ENCODE measurements at places on chromosomes 5 and 9.

- no peak for DNase-seq
Measured at GRCh38 chr5:31383734-31384133, 148.2 kb downstream of the DROSHA start.

DNA sequence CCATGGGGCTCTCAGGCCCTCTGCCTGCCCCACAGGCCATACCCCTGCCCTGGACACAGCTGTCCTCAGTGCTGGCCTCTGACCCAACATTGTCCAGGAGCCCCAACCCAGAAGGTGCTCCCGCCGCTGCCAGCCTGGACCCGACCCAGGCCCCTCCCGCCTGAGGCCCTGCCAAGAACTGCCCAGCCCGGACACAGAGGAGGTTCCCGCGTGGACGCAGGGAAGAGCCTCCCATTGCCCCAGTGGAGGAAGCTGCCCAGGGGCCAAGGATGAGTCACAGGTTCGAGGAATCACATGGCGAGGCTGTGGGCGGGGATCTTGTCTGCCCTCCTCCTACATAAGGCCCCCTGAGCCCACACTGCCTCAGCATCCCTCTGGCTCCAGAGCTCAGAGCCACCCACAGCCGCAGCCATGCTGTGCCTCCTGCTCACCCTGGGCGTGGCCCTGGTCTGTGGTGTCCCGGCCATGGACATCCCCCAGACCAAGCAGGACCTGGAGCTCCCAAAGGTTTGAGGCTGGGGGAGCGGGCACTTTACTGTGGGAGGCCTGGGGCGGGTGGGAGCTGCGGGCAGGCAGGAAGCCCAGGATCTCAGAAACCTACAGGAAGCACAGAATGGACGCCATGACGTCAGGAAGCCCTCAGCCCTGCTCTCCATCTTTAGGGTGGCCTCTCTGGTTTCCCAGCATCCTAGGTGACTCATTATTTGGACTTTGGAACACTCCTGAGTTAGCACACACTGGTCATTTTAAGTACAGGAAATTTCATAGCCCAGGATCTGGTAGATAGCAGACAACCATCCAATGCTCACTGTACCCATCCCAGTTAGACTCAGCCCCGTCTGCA, at the start of gene PAEP:
PAEP (plus strand) TSS at position 366 of the 844 bp plus-strand sequence.
- no peak for DNase-seq

GRCh38 chr5:59660737-59661136, 232.8 kb downstream of the PDE4D start:
- DNase-seq = no peak

GRCh38 chr5:80417973-80418372, 10.1 kb downstream of the ZFYVE16 start:
- DNase-seq = no peak

GRCh38 chr5:160697281-160697680, 154.7 kb downstream of the ATP10B start:
- no peak for DNase-seq

- DNase-seq = no peak
Measured at GRCh38 chr5:57097526-57097925, 76.3 kb upstream of the GPBP1 start.

GRCh38 chr5:40733879-40734563, 21.7 kb downstream of the TTC33 start:
- DNase-seq = no peak

DNA sequence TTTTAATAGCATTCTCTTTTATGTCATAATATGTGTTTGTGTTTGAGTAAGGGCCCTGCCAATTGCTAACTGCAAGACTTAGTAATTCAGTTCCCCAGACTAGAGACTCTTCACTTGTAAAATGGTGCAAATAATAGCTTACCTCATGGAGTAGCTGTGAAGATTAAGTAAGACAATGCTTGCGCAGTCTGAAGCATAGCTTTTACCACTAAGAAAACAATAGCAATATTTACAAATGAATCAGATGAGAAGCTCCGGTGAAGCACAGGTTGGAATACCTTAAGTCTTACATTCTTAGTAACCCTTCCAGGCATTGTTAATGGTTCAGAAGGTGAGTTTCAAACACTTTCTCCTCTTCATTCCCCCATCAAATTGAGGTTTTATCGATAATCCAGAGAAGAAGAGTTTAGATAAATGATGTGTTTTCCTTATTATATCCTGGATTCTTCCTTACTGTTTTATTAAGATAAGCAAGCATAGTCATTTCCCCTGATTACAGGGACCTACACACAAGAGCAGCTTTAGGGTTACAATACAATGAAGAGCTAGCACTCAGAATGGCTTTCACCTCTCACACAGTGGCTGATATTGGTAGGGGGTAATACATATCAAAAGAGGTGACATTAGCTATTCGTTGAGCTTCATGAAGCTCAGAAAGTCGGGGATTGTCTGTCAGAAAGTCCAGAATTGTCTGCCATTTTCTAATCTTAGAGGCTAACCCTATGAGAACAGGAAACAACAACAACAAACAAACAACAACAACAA, 96.4 kb upstream of the EDIL3 start:
- no peak for DNase-seq

DNA sequence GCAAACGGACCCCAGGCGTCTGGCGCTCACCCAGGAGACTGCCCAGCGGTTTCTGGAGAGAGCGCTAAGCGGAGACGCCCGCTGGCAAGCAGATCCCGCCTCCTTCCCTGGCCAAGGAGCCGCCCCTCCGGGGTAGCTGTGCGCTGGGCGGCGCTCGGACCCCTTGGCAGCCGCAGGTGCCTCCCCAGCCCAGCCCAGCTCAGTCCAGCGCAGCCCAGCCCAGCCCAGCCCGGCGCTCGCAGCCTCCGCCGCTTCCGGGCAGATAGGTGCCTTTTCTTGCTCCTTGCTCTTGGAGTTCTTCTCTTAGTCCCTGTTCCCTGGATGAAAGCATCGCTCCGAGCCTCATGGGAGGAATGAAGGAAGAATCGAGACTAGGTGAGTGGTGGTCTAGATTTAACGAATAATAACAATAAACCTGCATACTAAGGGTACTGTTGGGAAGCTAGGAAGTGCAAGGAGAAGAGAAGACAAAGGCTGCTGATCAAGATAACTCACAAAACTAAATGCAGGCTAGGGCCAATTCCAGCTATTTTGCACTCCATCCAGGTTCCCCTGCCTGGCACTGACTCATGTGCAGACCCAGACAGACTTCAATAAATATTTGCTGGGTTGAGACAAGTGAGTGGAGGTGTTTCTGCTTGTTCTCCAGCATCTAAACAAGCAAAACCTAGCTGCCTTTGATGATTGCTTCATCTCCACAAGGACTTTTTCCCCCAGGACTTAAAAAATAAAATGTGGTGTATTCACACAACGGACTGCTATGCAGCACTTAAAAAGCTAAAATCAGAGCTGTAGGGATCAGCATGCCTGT, at the start of gene STK32A:
STK32A (plus strand) TSS at position 202 of the 811 bp plus-strand sequence. CDS start 4,609 bp downstream, outside the sequence.
- DNase-seq = peak; percentile 60

GRCh38 chr9:36401897-36402480, 1.9 kb upstream of the RNF38 start:
- no peak for DNase-seq

DNA sequence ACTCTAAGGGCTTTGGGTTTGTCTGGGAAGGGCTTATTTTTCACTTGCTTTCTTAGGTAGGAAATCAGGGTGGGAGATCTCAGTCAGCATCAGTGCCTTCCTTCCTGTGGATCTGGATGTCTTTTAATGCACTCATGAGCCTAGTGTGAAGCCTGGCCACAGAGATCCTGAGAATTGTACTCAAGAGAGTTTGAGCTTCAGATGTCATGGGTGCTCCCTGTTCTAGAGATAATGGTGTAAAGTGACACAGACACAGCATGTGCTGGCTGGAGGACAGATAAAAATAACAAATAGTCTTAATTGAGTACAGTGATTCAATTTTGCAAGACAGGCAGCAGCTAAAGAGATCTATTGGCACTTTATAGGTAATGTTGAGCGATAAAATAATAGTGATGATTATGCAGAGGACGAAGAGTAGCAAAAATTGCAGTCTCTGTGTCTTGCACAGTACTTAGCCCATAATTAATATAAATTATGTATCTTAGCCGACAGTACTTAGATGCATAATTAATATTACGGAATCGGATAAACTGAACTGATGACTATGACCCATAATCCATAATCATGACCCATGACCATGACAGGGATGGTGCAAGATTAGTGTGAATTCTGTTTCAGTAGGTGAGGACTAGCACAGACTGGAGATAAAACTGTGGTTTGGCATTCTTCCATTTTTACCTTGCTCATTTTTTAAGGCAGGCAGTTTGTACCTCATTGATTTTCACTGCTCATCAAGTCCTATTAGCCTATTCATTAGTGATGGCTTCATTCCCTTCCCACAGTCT, 408.7 kb upstream of the PIK3R1 start:
- DNase-seq = no peak

- no peak for DNase-seq
Measured at GRCh38 chr9:128895556-128895955, 13.6 kb downstream of the LRRC8A start.

GRCh38 chr5:41339339-41339738, 126.0 kb upstream of the C6 start:
- no peak for DNase-seq

GRCh38 chr5:173468821-173469251, 140.6 kb upstream of the STC2 start:
- DNase-seq = no peak

GRCh38 chr5:93654676-93655075, 71.7 kb downstream of the NR2F1 start:
- DNase-seq = no peak

GRCh38 chr9:129176701-129177442, 1.2 kb downstream of the IER5L start:
- DNase-seq = no peak

GRCh38 chr9:134591573-134591981, 50.0 kb upstream of the COL5A1 start:
- no peak for DNase-seq

GRCh38 chr9:124110307-124110915, 98.8 kb downstream of the LHX2 start:
- DNase-seq = no peak

DNA sequence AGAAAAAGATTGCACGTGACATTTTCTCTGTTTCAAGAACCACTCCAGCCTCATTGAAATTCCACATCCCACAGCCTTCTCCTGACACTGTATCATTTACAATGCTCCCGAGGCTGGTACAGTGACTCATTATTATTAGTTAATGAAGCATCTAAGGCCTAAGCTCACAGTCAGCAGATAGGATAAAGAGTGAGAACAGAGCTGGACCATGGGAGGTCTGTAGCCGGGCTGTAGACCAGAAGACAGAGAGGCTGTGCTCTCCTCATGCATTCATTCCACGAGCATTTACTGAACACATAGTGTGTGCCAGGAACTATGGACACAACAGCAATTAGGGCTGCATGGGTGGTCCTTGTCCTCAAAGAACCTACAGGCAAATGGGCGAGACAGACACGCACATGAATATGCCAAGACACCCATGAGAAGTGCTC, 47.3 kb upstream of the GALNT10 start:
- DNase-seq = no peak

DNA sequence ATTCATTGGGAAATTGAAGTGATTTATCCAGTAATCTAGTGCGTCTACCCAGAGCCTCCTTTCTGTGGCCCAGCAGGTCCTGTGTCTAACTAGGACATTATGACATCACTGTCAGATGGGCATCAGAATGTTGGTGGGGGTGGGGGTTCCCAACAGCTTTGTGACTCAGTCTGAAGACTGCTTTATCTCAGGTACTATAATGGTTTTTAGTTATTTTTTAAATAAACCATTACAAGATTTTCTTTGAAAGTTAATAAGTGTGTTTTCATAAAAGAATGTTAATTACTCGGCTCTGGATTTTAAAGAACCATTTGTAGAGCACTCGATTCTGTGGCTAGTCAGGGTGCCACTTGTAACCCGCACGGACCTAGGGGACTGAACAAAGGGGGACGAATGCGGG, at the start of gene EQTN:
EQTN (minus strand) TSS at position 101 of the 400 bp plus-strand sequence; CDS start at position 6, 95 bp downstream.
- no peak for DNase-seq

DNA sequence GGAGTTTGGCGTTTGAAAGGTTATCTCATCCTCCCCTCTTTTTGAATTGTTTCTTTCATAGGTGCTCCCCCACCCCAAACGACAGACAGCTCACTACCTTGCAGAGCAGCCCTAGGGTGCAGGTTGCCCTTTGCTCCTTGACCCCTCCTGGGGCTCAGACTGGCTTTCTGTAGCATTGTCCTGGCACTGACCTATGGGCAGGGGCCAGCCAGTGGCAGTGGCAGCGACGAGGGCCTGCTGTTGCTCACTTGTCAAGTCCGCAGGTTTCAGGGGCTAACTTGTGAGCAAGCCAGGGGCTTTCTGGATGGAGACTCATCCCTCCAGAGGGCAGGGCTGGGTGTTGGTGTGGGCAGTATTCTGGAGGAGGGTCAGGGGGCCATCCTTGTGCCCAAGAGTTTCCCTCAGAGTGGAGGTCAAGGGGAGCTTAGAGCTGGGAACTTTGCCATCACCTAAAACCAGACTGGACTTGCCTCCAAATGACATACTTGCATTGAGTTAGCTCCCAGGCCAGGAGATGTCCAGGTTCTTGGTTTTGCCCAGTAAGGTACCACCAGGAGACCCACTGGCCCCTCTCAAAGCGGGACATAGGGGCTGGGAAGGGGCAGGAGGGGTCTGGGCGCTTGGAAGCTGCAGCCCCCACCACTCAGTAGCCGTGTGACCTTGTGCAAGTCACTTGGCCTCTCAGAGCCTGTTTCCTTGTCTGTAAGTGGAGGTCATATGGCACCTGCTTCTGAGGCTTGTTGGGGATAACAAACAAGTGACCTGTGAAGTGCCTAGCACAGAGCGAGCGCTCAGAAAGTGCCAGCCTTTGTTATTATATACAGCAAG, 53.5 kb upstream of the CDKN2AIPNL start:
- DNase-seq = no peak

DNA sequence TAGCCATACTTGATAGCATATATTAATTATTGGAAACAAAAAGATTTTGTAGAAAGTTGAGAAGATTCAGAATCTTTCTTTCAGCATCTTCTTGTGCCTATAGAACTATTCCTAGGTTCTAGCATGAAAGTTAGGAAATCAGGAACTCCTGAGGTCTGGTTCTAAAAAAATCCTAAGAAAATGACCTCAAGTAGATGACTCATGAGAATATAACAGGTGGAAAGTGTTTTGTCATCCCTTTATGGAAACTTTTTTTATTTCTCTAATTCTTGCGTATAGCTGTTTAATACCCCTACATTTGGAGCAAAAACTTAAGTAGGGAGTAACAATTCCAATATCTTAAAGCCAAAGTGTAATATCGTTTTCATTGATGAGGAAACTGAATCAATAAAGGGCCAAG, 574.1 kb downstream of the NR2F1-AS1 start:
- DNase-seq = no peak

- DNase-seq = no peak
Measured at GRCh38 chr5:141992349-141992963, 20.4 kb downstream of the GNPDA1 start.

DNA sequence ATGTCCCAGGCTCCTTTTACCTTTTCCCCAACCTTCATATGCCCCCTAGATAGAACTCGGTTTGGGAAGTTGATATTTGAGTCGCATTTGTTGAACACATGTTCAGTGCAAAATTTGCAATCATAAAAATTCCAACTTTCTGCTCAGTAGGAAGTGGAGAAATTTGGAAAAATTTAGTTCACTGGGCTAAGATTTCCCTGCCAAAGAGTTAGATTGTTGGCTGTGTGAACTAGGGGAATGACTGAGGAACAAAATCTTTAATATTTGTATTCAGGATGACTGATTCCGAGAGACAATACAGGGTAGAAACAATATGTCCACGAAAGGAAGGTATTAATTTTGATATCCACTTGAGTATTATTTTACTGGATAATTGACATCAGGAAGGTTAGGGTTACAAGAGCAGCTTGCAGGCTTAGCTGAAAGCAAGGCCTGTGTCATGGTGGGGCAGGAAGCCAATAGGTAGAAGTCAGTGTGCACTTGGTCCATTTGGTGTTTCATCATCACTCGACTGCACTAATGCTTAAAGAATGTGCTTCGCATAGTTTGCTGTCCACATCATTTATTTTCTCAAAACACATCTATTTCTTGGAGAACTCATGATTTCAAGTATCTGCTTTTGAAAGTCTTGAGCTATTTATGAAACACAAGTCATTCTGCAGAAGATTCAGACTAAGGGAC, 59.4 kb upstream of the GNA14 start:
- DNase-seq = no peak
